Amygdala (tissue), 56 donors: ENCODE measurements at places on chromosomes 2 and 18.

DNA sequence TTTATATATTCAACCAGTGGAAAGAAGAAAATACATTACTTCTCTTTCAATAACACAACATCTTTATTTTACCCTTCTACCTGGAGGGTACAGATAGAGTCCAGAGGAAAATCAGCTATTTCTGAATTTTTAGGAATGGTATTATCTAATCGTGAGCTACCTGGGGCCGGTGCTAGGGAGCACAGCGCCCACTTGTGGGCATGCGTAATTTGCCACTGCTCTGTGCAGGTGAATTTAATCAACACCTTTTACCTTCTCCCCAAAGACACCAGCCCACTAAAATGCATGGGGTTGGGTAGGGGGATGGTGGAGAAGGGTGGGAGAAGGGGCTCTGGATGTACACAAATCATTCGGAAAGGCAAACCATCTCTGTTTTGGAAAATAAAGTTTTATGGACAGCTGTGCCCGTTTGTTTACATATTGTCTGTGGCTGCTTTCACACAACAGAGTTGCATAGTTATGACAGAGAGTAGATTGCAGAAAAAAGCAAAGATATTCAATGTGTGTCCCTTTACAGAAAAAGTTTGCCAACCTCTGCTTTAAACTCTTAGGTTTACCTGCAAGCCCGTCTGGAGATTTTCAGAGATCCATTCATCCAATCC is 51.5 kb upstream of the DCC start:
- DNase-seq, result no peak

- no peak for DNase-seq
Measured at GRCh38 chr2:128380061-128380889, 61.6 kb upstream of the HS6ST1 start.

GRCh38 chr2:217332866-217333265 is 473.0 kb upstream of the TNP1 start:
- DNase-seq, result no peak

- DNase-seq, result no peak
Measured at GRCh38 chr2:46116553-46116991, 180.6 kb upstream of the EPAS1 start.

DNA sequence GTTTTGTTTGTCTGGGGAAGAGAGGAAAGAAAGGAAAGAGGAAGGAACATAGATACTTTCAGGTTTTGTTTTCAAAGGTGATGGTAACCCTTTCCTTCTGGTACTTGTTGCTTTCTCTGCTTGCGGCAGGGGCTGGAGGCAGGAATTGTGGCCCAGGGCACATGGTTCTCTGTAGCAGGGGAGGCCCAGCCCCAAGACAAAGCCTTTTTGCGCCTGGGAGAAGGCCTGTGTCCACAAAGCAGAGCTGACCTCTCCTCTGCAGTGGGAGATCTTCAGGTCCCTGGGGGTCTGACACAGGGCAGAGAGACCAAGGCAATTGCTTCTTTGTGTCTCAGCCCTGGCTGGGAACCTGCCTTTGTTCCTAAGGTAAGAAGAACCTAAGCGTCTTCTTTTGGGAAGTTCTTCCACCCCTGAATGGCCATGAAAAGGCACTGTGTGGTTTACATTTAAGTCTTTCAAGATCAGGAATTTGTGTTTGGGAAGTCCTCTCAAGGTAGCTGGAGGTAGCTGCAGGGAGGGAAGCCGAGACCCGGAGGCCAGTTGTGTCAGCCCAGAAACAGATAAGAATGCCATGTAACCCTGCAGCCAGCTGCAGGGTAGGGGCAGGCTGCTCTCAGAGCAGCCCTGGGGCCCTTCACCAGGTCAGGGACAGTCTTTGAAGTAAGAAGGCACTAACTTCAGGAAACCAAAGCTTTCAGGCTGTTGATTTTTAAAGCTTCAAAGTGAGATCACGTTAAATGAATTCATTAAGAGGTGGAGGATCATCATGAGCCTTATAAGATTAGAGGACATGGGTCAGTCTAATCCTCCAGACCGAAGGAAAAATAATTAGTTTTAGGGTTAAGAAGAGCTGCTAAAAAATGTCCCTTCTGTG is 119.3 kb downstream of the STPG4 start:
- DNase-seq, result no peak

- peak; percentile 83 for DNase-seq
Measured at GRCh38 chr2:25341753-25342371, at the start of gene DNMT3A. Gene DNMT3A (minus strand): TSS chr2:25341925. CDS start chr2:25313984, 27,941 bp downstream.

DNA sequence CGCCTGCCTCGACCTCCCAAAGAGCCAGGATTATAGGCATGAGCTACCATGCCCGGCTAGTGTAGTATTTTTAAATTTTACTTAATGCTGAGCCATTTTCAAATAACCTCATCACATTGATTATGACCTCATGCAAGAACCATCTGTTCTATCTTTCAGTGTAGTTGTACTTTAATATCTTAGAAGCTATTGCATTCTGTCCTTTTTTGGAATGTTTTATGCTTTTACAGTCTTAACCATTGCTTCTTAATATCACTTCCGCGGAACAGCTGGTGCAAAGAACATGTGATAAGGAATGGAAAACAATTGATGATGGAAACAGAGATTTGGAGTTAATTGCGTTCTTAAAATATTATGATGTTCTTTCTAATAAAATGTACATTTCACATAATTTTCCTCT is 2.7 kb downstream of the GEN1 start:
- no peak for DNase-seq

- DNase-seq, result no peak
Measured at GRCh38 chr2:173054466-173054865, 21.2 kb upstream of the MAP3K20 start.

- DNase-seq, result no peak
Measured at GRCh38 chr2:48048476-48049171, 142.3 kb upstream of the FBXO11 start.

DNA sequence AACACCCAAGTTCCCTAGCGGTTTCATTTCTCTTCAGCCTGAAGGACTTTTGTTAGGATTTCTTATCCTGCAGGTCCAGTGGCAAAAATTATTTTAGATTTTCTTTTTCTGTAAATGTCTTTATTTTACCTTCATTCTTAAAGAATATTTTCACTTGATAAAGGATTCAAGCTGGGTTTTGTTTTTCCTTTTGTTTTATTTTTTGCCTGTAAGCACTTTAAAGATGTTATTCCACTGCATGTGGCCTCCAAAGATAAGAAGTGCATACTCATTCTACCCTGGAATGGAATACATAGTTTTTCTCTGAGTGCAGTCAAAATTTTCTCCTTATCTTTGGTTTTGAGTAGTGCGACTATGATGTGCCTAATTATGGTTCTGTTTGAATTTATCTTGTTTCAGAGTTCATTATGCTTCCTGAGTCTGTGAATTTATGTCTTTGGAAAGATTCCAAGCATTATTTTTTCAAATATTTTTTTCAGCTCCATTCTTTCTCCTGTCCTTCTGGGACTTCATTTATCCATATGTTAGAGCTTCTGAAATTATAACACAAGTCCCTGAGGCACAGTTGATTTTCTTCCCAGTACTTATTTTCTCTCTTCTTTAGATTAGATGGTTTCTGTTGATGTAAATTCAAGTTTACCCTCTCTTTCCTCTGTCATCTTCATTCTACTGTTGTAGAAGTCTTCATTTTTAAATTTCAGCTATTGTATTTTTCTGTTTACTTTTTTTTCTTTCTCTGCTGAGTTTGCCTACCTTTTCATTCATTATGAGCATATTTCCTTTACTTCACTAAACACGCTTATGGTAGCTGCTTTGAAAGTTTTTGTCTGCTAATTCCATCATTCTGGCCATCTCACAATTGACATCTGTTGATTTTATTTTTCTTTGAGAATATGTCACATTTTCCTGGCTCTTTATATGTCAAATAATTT is 69.6 kb downstream of the MAPRE2 start:
- no peak for DNase-seq
